Activated CD4-positive, alpha-beta T cell treated with anti-CD3 and anti-CD28 coated beads, Interleukin-2, amount 50 U/mL, for 48 hours (primary cell): ENCODE measurements at places on chromosomes 11 and 22.
A peak's percentile ranks its signal among the peaks of the same experiment; 100 is the strongest.

GRCh38 chr11:94150704-94151685 lies 22.4 kb downstream of the PANX1 start:
- DNase-seq, result no peak

GRCh38 chr11:62133328-62134065 lies 9.7 kb downstream of the INCENP start:
- no peak for DNase-seq

DNA sequence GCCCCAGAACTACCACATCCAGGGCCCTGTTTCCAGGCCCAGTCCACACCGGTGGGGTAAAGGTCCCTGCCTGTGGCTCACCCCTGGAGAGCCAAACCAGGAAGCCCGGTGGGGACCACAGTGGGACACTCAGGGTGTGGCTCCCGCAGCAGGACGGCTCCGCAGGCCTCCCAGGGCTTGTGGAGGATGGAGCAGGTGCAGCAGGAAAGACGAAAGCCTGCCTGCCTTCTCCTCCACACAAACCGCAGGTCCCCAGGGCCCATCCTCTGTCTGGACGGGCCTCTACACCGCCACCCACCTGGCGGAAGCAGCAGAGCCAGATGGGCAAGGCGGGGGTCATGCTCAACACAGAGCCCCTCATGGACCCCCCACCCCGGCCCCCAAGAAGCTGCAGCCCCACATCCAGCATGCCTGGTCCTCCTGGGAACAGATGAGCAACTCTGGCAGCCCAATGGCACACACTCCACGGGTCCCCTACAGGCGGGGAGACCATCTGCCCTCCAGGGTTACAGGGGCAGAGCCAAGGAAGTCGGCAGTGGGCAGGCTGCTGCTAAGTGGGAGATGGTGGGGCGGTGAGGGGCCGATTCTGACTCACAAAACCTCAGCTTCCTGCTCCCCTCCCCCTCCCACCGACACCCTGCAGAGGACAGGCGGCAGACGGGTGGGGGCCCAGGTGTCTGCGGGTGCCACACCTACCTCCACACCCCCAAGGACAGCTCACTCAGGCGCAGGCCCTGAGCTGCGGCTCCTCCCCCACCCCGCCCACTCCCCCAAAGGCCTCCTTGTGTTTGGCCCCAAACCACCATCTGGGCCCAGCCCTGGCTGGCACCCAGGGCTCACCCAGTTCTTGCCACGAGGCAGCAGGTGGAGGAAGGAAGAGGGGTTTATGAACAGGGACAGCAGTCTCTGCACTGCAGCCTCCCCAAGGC lies 5.2 kb downstream of the SBF1 start:
- DNase-seq, result peak; percentile 94

GRCh38 chr11:1757861-1758610 lies 5.7 kb downstream of the CTSD start:
- peak; percentile 54 for DNase-seq

- no peak for DNase-seq
These were observed 1797.6 kb downstream of the LRRC4C start for GRCh38 chr11:39661890-39662289.
